ENCODE measurements at places on chromosomes 1 and 21. TPM values are rescaled to one million over a fixed set of nuclear protein-coding genes. Genes with fewer than 3 reads are reported as not detected.

The CTPS1 gene
- total RNA-seq, result 25.5 TPM

The TRIM58 gene
- total RNA-seq, result 2.4 TPM

The ERO1B gene
- 2.7 TPM for total RNA-seq

The BGLAP gene
- 2.2 TPM for total RNA-seq

The LCE3E gene
- not detected for total RNA-seq

The TFF2 gene
- total RNA-seq, result 2.5 TPM

The GPR37L1 gene
- 1.6 TPM for total RNA-seq

The NTPCR gene
- 64.8 TPM for total RNA-seq

The TAS1R1 gene
- not detected for total RNA-seq

The CDKN2C gene
- 21.4 TPM for total RNA-seq

The NPR1 gene
- total RNA-seq, result 2.3 TPM

The OR2L8 gene
- total RNA-seq, result not detected

The C1orf94 gene
- not detected for total RNA-seq

The PRDX6 gene
- 637 TPM for total RNA-seq

The CRNN gene
- not detected for total RNA-seq

The FMO5 gene
- total RNA-seq, result 65.6 TPM

The WNT4 gene
- total RNA-seq, result 2.7 TPM

The PROX1 gene
- 11.6 TPM for total RNA-seq

The LCE2D gene
- not detected for total RNA-seq

The FCN3 gene
- 0.42 TPM for total RNA-seq

The RAD54L gene
- 5.9 TPM for total RNA-seq

The AK5 gene
- 0.49 TPM for total RNA-seq

The FTCD gene
- 0.45 TPM for total RNA-seq

The PCSK9 gene
- total RNA-seq, result 48.9 TPM

The LCK gene
- 3.7 TPM for total RNA-seq

The ZDHHC18 gene
- total RNA-seq, result 14.1 TPM

The CA6 gene
- not detected for total RNA-seq

The TRAF3IP3 gene
- 2.0 TPM for total RNA-seq

The IL20 gene
- total RNA-seq, result not detected

The FBXO2 gene
- total RNA-seq, result 1.2 TPM

The FHAD1 gene
- 1.5 TPM for total RNA-seq

The KCNK1 gene
- 48.0 TPM for total RNA-seq

The CLCA1 gene
- 1,116 TPM for total RNA-seq

The AADACL3 gene
- total RNA-seq, result not detected

The MPZL1 gene
- total RNA-seq, result 112 TPM

The TAF1A gene
- total RNA-seq, result 5.1 TPM

The TNNI3K gene
- 0.59 TPM for total RNA-seq

The C1orf185 gene
- not detected for total RNA-seq

The INAVA gene
- 167 TPM for total RNA-seq

The LRRC53 gene
- not detected for total RNA-seq

The IGFN1 gene
- 0.16 TPM for total RNA-seq

Measured in colonic mucosa (tissue), 4 donors.